ENCODE measurements at places on chromosomes 5 and 9.

- DNase-seq: no peak
These were observed 79.3 kb upstream of the TBC1D2 start for GRCh38 chr9:98334796-98335195.

DNA sequence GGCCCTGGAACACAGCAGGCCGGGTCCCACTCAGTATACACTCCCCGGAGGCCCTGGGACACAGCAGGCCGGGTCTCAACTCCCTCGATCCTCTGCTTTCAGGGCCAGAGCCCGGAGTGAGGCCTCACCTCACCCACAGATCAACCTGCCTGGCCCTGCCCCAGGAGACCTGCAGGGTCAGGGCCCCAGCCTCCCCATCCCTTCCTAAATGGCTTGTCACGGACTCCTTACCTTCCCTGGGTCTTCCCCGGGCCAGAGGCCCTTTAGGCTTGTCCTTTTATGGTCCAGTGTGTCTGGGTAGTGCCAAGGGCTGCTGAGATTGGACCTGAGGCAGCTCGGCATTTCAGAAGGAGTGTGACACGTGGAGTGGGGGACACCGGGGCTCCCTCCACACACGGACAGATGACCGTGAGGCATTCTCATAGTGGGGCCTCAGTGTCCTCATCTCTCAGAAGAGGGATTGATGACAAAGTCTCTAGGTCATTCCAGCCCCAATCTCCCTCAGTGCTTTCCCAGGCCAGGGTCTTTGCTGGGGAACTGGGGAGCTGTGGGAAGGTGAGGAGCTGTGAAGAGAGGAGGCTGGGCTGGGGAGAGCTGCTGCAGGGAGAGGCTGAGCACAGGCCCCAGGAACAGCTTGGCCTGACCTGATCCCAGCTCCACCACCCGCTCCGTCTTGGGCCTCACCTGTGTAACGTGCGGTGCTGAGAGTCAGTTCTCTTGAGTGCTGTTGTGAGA lies 18.0 kb upstream of the PLEKHG4B start:
- no peak for DNase-seq

- no peak for DNase-seq
These were observed 41.6 kb upstream of the POMT1 start for GRCh38 chr9:131461166-131461565.

GRCh38 chr9:126630458-126631237 lies 16.9 kb downstream of the LMX1B start:
- DNase-seq: no peak

DNA sequence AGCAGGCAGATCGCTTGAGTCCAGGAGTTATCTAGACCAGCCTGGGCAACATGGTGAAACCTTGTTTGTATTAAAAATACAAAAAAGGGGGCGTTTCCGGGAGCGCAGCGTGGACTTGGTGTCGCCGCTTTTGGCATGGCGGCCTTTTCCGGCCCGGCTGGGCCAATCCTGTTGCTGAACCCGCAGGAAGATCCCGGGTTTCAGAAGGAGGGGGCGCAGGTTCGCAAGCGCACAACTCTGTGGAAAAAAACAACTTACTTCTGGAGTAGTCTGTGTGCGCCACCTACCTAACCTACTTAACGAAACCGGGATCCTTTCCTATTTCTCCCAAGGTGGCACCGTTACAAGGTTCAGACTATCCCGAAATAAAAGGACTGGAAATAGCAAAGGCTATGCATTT lies 198.6 kb downstream of the MSX2 start:
- DNase-seq: no peak

Measured in stimulated activated CD8-positive, alpha-beta memory T cell treated with anti-CD3 and anti-CD28 coated beads, Interleukin-4, amount 100 ng/mL, for 24 hours (primary cell).